ENCODE measurements at places on chromosomes 1 and 21.

DNA sequence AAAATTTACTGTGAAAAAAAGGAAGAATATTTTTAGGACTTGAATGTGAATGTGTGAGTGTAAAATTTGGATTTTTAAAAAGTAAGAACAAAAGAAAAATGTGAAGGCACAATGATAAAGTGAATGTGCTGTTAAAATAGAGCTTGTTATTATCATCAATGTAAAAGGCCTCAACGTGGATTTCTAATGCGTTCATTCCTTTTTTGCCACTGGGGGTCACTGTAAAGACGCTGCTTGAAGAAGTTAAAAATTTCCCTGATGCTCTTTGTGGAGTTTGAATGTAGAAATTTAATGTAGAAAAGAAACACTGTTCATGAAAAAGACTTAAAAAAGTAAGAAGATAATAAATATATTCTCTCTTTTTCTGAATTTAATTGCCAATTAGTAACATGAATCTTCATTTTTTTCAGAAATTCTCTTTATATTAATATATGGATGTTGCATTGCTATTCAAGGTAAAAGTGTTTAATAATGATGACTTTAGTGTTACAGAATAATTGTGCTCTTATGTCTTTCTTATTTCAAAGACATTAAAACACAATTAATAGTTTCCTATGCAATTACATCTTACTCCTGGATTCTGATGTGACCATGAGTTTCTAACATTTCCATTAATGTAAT is 161.5 kb downstream of the DNM3 start:
- DNase-seq: peak; percentile 67

- DNase-seq: peak; percentile 79
Observed at GRCh38 chr1:245255783-245256182, 101.0 kb downstream of the KIF26B start.

DNA sequence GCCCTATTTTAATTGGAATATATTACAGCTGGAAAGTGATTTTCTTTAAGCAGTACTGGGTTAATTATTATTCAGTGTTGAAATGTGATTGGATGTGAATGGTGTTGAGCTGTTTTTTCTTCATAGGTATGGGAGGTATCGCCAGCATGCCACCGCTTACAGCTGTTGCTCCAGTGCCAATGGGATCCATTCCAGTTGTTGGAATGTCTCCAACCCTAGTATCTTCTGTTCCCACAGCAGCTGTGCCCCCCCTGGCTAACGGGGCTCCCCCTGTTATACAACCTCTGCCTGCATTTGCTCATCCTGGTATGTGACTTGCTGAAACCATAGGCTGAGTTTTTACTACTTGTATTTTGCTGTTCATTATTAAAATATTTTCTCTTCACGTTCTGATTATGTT is 107.7 kb downstream of the ITSN1 start:
- no peak for DNase-seq

- no peak for DNase-seq
Observed at GRCh38 chr21:32777269-32777668, 5.7 kb upstream of the PAXBP1 start.

DNA sequence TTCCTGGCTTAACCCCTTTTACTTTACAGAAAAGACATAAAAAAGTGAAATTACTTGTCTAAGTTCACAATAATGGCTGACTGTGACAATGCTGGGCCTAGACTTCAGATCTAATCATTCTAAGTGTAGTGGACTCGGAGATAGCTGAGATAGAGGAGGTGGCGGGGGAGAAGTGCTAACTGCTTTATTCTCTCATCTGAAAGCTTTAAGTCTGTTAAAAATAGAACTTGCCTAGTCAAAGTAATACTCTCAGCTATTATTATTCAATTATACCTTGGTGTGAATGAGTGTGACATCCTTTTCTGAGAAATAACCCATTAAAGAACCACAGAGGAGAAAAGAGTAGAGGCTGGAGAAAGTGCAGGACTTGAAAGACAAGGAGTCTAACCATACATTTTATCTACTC is 96.1 kb upstream of the OLIG2 start:
- DNase-seq: no peak

GRCh38 chr1:162536511-162536910 is 25.0 kb upstream of the UAP1 start:
- no peak for DNase-seq

DNA sequence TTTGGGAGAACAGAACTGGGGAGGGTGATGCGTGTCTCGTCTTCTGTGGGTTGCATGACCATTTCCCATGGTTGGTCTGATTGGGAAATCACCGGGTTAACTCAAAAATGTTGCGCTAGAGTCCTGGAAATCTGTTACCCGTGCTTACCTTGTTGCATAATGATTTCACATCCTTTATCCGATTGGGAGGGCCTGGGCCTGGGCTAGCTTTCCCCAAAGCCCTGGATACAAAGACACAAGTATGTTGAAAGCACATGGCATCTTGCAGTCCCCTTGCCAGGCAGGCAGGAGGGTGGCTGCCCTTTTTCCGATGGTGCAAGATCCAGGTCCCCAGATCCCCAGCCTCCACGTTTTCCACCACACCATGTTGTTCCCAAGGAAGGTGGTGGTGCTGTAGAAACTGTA is 582 bp downstream of the TRPM2 start:
- peak; percentile 56 for DNase-seq

DNA sequence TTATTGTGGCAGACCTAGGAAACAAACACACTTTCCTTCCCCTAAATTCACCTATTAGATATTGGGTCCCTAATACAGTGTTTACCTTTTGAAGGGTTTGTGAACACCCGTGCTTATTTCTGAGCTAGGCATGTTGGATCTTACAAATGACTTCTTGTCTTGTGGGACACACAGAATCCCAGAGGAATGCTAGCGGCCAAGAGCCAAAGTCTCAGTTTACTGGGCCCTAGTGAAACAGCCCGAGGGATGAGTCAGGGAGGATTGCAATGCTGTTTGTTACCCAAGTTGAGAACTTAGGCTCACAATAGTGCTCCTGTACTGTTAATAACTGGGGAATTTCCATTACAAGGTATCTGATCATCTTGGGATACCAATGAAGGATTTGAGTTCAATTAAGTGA is 100.1 kb upstream of the AKT3 start:
- no peak for DNase-seq

DNA sequence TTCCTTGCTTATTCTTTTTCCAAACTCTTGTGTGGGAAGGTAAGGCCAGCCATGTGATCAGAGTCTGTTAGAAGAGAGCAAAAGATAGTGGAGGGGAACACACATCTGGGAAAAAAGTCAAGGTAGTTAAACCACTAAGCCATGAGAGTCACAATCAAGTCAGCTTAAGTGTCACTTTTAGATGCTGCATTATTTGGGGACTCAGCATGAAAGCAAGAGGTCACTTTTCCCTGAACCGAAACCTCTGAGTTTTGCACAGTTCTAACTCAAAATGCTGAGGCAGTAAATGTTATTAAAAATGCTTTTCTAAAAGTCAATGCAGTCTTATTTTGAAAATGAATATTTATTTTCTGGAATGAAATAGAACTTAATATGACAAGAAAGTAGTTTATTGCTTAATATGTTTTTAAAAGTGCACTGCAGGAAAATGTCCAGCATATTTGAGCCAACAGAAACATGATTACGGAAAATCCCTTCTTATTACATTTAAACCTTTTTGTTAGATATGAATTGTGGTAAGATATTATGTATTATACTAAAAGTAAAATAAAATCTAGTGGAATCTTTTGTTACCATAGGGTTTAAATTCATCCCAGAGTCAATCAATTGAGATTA is 69.3 kb downstream of the RBM11 start:
- no peak for DNase-seq

GRCh38 chr1:27568300-27569087 is 35.5 kb downstream of the AHDC1 start:
- peak; percentile 64 for DNase-seq

- peak; percentile 83 for DNase-seq
Observed at GRCh38 chr21:17585875-17586450, 26.7 kb downstream of the BTG3 start.

- no peak for DNase-seq
Observed at GRCh38 chr1:29984166-29984861, 739.1 kb downstream of the MATN1 start.

DNA sequence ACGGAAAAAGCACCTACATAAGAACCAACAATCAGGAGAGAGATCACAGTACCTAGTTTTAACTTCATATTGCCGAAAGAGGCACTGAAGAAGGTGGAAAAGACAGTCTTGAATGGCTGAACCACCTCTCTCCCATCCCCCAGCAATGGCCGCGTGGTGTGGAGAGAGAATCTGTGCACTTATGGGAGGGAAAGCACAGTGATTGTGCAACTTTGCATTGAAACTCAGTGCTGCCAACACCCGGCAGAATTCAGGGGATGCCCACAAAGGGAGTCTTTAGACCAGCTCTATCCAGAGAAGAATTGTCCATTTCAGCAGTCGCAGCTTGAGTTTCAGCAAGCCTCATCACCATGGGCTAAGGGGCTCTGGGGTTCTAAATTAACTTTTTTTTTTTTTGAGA is 186.3 kb upstream of the USP25 start:
- DNase-seq: no peak

GRCh38 chr1:48495911-48496310 is 23.9 kb upstream of the SPATA6 start:
- DNase-seq: no peak

DNA sequence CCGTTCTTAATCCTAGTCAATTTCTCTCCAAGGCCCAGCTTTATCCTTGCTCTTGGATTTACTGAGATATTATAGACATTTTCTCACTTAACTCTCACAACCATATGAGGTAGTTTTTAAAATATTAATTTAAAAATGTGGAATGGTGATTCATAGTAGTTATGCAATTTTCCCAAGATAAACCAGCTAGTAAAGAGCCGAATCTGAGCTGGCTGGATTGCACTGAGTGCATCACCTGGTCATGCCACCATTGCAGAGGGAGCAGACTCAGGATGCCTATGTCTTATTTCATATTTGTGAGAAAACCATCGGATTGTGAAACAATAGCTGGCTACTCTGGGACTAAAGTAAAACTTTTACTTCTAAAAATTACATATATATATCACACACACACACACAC is 494.0 kb downstream of the KCNT2 start:
- DNase-seq: no peak

GRCh38 chr1:230291731-230292620 is 134.2 kb downstream of the PGBD5 start:
- DNase-seq: no peak

- DNase-seq: no peak
Observed at GRCh38 chr1:60898987-60899386, 183.4 kb upstream of the NFIA start.

DNA sequence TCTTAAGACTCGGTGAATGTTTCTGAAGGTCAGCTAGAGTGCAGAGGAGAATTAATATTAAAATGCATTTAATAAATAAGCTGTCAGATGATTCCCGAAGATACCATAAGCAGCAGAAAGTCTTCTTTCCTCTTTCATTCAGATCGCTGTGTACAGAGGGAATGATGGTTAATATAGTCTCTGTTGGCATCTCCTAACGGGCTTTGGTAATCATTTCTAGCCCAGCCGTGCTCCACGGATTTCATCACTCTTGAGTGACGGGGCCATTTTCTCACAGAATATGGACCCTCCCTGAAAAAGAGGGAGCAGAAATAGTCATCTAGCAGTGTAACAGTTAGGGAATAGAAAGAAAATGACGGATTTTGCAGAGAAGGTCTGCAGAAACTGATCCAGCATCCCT is 103.1 kb downstream of the ST6GALNAC3 start:
- no peak for DNase-seq

DNA sequence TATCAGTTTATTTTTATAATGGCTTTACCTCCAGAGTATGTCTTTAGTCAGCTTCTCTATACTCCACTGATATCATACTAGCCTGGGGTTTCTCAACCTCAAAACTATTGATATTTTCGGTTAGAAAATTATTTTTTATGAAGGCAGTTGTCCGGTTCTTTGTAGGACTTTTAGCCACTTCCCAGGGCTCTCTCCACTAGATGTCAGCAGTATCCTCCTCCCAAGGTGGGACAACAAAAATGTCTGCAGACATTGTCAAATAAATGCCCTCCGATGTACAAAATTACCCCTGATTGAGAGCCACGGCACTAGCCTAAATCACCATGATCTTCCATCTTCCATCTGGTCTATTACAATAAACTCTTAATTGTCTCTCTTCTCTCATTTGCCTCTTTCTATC is 4.1 kb upstream of the GRIK1 start:
- peak; percentile 1 for DNase-seq

All from Kasumi-1 (cell line).